NCI-H1417 (cell line): ENCODE measurements at places on chromosomes 1 and 21.

DNA sequence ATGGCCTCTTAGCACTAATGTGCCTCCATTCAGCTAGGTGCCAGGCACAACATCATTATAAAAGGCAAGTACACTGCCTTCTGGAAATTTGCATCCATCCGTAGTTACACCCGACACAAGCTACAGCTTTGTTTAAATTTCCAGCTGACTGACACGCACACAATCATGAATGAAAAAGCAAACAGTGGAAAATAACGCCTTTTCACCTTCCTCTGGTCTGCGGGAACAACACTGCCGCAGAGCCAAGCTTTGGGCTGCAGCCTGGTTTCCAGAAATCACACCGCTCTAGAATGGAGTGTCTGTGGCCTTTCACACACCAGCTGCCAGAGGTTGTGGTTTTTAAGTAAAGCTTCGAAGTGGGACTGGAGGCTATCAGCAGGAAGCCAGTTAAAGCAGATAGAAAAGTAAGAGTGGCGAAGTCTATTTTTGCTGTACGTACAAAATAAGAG, 142.8 kb upstream of the COA6 start:
- DNase-seq = peak; percentile 53

GRCh38 chr1:44785029-44785380, 3.0 kb downstream of the BEST4 start:
- DNase-seq = no peak

GRCh38 chr1:97105531-97105930, 383.9 kb downstream of the PTBP2 start:
- no peak for DNase-seq

DNA sequence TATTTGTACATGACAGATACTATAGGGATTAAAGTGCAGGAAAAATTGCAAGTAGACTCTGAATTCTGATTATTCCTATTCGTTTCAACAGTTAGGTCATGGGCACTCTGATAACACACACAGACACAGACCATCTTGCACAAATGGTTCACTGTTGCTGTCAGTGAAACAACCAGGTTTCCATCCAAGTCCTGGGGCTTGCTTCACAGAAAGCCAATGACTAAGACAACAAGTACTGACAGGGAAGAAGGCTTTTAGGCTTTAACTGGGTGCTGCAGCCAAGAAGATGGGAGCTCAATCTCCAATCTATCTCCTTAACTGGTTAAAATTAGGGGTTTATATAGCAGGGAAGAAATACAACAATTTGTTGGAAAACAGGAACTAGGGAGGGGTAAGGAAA, 57.6 kb downstream of the RIMS3 start:
- DNase-seq = no peak

GRCh38 chr1:227792216-227793078, 23.0 kb upstream of the PRSS38 start:
- DNase-seq = no peak

DNA sequence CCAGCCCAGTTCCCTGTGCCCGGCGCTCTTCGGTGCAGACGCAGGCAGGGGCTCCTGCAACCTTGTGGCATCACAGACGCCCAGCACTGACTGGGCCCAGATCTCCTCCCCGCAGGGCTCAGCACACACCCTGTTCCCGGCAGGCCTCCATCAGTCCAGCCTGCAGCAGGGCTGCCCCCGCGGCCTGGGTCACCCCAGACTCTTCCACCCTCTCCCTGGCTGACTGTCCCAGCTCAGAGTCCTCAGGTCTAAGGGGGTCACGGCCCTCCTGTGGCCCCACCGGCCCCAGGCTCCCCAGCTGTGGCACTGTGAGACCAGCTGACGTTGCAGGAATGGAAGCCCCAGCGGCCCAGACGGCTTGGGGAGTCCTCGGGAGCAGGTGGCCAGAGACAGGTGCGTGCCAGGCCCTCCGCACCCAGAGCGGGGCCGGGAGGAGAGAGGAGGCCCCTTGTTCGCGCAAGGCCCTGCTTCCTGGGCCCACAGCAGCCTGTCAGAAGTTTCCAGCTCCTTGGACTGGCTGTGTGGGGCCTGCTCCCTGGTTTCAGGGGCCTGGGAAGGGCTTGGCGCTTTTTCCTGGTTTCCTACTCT, 4.2 kb downstream of the B3GALT6 start:
- no peak for DNase-seq

- no peak for DNase-seq
Observed at GRCh38 chr1:244085891-244086290, 34.8 kb downstream of the ZBTB18 start.

DNA sequence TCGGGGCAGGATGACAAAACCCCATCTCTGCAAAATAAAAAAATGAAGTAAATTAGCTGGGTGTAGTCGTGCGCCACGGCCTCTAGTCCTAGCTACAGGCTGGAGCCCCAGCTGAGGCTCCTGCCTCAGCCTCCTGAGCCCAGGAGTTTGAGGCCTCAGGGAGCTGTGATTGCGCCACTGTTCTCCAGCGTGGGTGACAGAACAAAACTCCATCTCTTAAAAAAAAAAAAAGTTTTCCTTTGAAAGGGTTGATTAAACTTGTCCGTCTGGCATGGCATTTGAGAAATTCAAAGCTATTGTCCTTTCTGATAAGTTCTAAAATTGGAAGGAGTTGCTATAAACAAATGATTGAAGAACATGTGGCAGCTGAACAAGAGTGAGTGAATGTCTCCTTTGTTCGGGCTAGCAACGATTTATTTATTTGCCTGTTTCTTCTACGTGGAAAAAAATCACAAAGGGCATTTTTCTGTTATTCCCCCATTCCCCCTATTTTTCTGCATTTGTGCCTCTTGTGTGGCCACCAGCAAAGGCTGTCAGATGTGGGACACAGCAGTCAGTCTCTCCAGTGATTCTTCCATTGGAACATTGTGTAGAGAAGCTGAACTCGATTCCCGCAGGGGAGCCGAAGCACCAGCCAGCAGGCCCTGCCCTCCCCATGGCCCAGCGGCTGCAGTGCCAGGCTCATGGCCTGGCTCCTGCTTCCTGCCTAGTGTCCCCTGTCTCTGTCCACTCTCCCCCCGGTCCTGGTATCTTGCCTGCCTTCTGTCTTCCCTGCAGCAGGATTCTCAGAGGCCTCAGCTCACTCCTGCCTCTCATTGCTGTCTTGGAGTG, 21.5 kb upstream of the PWP2 start:
- no peak for DNase-seq

- DNase-seq = no peak
Observed at GRCh38 chr1:159771127-159771895, 9.5 kb upstream of the DUSP23 start.

GRCh38 chr1:190663962-190664361, 186.3 kb upstream of the BRINP3 start:
- DNase-seq = no peak

DNA sequence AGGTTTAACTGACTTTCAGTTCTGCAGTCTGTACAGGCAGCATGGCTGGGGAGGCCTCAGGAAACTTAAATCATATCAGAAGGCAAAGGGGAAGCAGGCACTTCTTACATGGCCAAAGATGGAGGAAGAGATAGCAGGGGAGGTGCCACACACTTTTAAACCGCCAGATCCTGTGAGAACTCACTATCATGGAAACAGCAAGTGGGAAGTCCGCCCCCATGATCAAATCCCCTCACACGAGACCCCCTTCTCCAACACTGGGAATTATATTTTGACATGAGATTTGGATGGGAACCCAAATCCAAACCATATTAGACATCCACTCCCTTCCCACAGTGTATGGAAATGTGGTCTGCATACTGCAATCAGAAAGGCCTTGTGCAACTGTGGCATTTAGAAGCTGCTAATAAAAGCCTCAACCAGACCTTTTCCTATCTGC, 148.2 kb downstream of the FCRL5 start:
- no peak for DNase-seq

GRCh38 chr1:115098979-115099692, 9.8 kb upstream of the TSPAN2 start:
- peak; percentile 74 for DNase-seq

GRCh38 chr1:93716941-93717368, 35.3 kb upstream of the BCAR3 start:
- DNase-seq = no peak

GRCh38 chr1:75668813-75669212, 55.7 kb upstream of the ACADM start:
- no peak for DNase-seq

DNA sequence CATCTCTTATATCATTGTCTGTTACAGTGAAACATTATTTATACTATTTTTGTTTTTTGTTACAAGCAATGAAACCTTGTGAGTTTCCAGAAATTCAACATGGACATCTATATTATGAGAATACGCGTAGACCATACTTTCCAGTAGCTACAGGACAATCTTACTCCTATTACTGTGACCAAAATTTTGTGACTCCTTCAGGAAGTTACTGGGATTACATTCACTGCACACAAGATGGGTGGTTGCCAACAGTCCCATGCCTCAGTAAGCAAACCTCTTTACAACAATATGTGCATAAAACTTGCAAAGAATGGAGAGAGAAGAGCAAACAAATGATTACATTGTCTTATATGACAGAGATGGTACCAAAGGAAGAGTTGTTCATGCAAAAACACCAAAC, 22.4 kb downstream of the CFHR4 start:
- DNase-seq = no peak

DNA sequence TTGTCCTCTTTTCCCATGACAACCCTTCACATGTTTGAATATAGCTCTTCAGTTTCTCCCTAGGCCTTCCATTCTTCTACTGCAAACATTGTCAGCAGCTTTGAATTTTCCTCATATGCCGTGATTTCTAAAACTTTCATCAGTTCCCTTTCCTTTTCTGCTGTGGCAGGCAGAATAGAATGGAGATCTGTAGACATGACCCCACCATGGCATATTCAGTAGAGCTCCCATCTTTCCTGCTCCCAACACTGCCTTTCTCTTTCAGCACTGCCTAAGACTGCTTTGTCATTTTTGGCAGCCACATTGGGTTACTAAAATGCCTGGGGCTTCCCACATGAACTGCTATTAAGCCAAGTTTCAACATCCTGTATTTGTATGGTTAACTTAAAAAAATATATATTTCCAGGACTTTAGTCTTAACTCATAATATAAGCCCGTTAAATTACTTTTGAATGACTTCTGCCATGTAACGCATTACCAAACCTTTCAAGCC, 60.9 kb downstream of the TBX19 start:
- DNase-seq = no peak
